ENCODE measurements at places on chromosomes 16 and 17.
A peak's percentile ranks its signal among the peaks of the same experiment; 100 is the strongest.

- DNase-seq, result no peak
These were observed 66.6 kb upstream of the ELAC2 start for GRCh38 chr17:13084420-13084819.

DNA sequence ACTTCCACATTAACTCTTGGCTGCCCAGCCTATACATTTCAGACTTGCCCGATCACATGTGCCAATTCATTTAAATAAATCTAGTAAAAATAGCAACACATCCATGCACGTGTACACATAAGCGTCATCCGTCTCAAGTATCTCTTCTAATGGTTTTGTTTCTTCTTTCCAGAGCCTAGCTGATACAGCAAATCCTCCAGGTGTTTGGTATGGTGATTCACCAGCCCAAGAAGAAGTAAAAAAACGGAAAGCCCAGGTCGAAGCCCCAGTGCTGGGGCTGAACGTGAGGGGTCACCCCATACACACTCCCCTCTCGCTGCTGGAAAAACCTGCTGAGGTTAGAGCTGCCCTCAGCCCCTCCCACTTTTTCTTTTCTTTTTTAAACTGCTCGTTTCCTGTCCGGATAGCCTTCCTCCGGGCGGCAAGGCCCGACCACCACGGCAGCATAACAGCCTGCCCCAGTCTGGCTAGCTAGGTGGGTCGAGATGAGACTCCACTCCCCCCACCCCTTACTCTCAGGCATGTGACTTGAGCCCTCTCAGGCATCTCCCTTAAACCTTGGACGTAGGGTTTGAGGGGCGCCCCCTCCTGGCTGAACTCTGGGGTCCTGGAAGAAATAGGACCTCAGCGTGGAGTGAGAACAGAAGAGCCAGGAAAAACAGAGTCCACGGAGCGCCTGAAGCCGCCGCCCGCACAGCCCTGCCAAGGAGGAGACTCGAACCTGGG, 13.9 kb upstream of the OR1F1 start:
- DNase-seq, result no peak

GRCh38 chr16:26749072-26749471, 317.7 kb upstream of the C16orf82 start:
- DNase-seq, result no peak

DNA sequence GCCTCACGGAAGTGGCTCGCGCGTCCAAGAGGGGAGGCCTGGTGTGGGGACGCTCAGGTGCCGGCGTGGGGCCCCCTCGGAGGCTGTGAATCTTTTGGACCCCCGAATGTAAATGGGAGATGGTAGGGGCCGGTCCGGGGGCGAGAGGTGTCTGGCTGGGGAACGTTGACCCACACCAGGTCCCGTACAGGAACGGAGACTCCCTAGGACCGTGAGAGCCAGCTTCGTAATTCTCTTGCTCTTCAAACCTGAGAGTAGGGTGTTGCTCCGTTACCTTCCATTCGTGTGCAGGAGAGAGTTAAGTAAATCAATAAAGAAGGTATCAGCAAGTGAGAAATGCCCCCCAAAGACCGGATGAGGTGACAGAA, 481 bp downstream of the LYRM1 start:
- no peak for DNase-seq

DNA sequence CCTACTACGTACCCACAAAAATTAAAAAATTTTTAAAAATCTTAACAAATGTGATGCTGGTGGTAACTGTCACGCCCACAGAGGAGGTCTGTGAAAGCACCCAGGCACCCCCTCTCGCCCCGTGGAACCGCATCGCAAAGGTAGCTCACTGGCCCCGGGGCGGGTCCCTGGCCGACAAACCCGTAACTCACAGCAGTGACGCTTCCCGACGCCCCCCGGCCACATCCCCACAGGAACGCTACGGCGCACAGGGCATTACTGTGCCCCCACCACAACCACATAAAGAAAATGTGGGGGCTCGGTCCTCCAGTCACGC, 366 bp downstream of the ANKS3 start:
- DNase-seq, result peak; percentile 22

- DNase-seq, result peak; percentile 27
These were observed 474 bp downstream of the CLN3 start for GRCh38 chr16:28491230-28491969.

DNA sequence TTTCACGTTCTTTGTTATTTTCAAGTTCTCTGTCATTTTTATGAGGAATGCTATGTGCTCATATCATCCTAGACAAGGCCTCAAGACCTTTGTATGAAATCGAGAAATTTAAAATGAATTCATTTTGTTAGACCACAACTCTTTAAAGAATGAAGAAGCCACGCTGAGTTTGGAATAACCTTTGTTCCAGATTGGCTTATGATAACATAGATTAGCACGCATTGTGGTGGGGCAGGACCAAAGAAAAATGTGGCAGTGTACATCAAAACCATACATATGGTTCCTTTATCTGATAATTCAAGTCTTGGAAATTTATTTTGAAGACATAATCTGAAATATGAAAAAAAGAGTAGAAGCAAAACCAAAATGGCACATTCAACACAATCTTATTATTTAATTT, 2.2 kb downstream of the HSD17B2 start:
- no peak for DNase-seq

- DNase-seq, result no peak
These were observed 71.5 kb upstream of the PLCG2 start for GRCh38 chr16:81707411-81708265.

DNA sequence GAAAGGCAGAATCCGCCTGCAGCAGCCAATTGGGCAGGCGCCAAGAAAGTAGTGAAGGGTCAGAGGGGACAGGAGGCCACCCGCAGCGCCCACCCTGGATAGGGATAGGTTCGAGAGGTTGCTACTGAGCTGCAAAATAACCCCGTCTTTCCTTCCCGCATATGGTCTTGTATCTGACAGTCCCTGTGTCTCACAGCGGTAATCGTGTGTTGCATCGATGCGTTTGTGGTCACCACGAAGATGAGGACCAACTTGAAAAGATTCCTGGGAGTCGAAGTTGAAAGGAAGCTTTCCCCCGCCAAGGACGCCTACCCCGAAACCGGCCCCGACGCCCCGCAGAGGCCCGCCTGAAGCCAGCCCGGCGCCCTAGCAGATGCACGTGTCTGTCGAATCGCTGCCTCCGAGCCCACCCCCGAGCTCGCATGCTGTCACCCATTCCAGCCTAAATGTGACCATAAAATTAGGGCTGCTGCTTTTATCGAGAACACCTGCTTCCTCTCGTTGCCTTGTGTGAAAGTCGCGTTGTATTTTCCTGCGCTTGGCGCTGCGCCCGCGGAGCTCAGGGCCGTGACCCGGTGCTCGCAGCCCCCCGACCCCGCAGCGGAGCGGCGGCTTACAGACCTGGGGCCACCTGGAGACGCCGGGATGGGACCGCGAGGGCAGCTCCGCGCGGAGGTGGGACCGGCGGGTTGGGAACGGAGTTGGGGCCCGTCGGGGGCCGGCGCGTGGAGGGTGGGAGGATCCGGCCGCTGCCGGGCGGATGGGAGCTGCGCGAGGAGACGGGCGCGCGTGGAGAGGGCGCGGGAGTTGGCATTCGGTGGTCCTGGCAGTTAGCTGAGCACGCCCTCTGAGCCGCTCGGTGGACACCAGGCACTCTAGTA, at the start of gene CMTM2:
CMTM2 (plus strand) TSS at position 813 of the 881 bp plus-strand sequence. CDS start 145 bp downstream, outside the sequence.
- DNase-seq, result no peak

GRCh38 chr17:61984821-61985220, 57.0 kb upstream of the INTS2 start:
- DNase-seq, result no peak

GRCh38 chr17:33080091-33080490, 88.4 kb downstream of the SPACA3 start:
- no peak for DNase-seq

Data from HTR-8/SVneo (cell line).